ENCODE measurements at places on chromosomes 1 and 21.

- DNase-seq: no peak
Measured at GRCh38 chr1:159352436-159352835, 50.3 kb downstream of the FCER1A start.

DNA sequence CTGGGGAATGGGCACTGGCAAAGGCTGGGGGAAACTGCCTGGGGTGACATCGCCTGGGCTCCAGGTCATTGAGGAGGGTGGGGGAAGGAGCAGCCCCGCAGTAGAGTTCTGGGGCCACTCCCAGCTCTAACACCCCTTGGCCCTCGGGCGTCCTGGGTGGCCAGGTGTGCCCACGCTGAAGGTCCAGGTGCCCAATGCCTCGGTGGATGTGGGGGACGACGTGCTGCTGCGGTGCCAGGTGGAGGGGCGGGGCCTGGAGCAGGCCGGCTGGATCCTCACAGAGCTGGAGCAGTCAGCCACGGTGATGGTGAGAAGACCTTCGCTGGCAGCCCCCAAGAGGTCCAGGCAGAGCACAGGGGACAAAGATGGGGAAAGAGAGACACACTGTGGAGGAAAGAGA is 7.7 kb downstream of the NTRK1 start:
- DNase-seq: no peak

GRCh38 chr1:111895469-111895868 is 94.0 kb downstream of the KCND3 start:
- DNase-seq: no peak

- no peak for DNase-seq
Measured at GRCh38 chr1:203025686-203026030, 633 bp upstream of the PPFIA4 start.

DNA sequence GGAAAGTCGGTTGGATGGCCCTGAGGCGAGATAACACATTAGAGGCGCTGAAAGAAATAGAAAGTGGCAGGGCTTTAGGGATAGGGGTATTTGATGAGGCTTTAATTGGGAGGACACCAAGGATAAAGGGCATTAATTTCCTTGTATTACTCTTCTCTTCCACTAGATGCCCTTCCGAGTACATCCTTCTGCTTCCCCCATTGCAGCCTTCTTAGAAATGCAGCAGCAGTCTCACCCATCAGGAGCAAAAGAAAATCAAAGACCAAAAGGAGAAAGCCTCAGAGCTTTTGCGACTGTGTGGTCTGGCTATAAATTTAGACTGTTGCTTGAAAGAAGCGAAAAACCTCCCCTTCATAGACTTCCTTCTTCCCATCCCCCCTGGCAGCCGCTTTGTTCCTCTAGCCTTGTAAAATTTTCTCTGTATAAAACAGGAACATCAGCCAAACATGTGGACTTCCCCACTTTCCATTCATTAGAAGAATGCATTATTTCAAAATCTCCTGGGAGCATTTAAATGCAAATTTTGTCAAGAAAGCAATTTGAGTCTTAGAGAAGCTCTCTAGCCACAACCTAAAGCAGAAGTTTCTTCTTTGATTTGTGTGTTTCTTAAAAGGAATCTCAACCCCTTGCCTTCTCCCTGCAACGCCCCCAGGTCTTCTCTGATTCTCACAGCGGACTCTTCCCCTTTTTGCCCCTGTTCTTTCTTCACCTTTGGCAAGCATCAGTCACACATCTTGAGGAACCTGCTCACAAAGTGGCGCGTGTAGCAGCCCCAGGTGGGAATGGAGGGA is 76.6 kb downstream of the NDUFS5 start:
- DNase-seq: peak; percentile 69

DNA sequence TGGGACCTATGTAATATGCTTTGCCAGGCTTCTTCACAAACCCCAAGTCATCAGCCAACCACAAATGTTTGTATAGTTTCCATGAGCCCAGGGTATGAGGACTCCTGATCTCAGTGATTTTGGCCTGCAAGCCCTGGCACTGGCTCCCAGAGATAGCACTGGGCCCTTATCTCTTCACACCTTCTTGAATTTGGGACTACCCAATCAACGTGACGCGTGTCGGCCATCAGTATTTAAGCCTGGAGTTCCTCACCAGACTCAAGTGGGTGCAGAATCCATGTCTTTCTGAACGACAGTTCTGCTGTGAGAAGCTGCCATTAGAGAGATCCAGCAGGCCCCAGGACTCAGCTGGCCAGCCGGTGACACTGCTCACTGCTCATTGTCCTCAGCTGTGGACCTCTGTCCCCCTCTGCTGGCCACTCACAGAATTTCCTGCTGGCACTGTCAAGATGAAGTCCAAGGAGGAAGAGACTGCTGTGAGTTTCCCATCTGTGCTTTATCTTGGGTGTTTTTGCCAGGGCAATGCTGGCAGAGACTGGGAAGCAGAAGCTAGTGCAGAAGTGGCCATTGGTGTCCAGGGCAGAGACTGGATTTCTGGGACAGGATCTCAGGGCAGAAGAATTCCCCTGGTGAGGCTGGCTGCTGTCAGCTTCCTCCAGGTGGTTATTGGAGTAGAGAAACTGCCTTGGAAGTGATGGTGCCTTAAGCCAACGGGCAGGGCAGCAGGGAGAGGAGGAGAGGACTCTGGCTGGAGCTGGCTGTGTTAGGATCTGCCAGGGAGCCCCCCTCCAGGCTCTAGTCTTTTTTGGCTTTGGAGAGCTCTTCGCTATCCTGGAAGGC is 28.4 kb downstream of the TMCC2 start:
- peak; percentile 75 for DNase-seq
